CD4-positive, alpha-beta T cell treated with Interleukin-1 beta for 1 hour (primary cell): ENCODE measurements at places on chromosomes 3 and 15.

- DNase-seq: no peak
Observed at GRCh38 chr15:81092559-81092902, 41.5 kb upstream of the CFAP161 start.

DNA sequence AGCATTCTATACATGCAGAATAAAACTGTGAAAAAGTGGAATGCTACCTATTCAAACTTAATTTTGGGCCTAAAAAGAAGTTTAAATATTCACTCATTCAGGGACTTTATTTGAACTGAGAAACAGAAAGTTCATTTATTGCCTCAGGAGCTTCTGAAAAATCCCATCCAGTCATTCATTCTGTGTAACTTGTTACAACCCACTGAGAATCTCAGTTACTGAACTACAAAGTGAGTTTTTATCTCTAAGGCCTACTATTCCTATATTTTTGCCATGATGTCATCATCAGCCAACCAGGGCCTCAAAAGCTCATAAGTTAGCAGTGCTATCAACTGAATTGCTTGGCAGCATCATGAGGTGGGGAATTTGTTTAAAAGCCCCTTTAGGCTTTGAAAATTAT lies 98.0 kb upstream of the BOC start:
- DNase-seq: no peak

DNA sequence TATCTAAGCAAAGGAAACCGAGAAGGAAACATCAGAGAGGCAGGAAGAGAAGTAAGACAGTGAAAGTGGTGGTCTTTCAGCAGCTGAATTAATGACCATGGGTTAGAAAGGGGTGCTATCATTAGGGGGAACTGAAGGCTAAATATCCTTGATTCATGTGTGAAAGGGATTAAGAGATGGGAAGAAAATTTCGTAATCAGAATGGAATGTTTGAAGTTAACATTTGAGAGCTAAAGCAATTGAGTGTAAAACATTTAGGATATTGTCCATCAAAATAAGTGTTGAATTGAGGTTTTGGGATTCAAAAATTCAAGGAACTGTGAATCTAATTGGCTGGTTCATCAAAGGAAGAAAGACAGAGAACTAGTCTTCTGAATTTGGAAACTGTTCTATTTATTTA lies 4.1 kb upstream of the ECT2 start:
- no peak for DNase-seq

- DNase-seq: no peak
Observed at GRCh38 chr15:52186651-52187486, 4.3 kb downstream of the GNB5 start.

GRCh38 chr15:34933432-34933975 lies 36.0 kb downstream of the AQR start:
- no peak for DNase-seq

DNA sequence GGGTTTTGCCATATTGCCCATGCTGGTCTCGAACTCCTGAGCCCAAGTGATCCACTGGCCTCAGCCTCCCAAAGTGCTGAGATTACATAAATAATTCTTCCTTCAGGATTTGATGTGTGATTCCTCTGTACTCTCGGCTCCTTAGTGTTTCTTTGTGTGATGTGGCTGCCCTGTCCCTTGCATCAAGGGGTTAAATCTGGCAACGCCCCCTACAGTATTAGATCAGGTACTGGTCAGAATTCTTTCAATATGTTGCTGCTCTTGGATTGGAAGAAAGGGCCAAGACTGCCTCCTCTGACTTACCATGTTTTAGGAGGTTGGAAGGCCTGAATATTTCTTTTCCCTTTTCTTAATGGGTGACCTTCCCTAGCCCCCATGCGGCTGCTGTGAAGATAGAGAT lies 390.6 kb upstream of the WNT5A start:
- no peak for DNase-seq

- DNase-seq: no peak
Observed at GRCh38 chr3:1883534-1883933, 215.1 kb upstream of the CNTN4 start.

DNA sequence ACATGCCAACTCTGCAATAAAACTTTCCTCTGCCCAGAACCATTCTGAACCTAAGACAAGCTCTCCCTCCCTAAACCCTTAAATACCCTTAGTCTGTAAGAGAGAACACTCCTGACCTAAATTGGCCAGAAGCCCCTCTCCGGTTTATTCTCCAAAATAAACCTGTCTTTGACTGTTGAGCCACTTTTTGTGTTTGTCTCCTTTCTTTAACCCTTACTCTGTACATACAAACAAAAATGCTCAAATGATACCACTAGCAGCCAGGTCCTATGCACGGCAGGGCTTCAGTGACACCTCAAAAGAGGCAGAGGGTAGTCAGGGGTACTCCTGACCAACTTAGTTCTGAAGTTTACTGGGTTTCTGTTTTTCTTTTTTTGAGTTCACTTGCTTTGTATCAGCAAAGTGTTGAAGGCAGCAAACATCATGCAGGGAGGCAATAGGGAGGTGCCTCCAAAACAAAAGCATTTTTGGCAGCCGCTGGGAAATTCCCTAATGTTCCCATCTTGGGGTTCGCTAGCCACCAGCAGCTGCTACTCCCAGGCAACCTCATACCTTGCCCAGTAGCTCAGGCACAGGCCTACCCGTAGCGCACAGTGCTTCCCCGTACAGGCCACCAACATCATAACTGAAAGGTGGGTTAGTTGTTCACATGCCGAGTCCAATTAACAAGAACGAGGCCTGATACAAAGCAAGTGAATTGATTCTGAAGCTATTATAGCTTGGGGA lies 62.9 kb upstream of the GCNT3 start:
- no peak for DNase-seq

DNA sequence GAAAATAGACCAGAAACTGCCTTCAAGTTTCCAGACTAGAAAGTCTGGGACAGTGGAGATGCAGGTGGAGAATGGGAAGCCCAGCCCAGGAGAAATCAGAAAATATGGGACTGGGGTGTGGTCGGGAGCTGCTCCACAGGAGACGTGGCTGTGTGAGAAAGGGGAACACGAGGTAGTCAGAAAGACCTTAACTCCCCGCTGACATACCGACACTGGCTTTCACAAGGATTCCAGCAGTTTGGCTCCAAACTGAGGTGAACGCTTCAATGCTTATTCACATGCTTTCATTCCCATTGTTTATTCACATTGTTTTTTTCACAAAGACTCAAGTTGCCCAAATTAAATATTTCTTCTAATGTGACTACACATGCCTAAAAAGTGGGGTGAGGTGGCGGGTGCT lies 111.5 kb upstream of the SLCO3A1 start:
- DNase-seq: no peak

GRCh38 chr3:151919446-151919845 lies 46.0 kb downstream of the SUCNR1 start:
- DNase-seq: no peak

DNA sequence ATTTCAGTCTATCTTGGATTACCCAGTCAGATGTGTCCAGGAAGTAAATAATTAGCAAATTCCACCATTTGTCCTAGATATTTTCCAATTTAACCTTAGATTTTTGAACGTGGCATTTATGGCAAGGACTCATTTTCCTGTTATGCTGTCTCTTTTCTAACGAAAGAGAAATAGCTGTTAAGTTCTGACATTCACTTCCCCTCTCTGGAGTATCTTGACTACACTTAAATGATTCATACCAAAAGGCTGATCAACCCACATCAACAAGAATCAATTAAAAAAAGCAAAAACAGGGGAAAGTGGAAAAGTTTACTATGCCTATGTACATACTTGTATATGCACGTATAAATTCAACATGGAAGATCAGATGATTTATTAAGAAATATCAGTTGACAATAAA lies 149.9 kb downstream of the FRMD5 start:
- no peak for DNase-seq

DNA sequence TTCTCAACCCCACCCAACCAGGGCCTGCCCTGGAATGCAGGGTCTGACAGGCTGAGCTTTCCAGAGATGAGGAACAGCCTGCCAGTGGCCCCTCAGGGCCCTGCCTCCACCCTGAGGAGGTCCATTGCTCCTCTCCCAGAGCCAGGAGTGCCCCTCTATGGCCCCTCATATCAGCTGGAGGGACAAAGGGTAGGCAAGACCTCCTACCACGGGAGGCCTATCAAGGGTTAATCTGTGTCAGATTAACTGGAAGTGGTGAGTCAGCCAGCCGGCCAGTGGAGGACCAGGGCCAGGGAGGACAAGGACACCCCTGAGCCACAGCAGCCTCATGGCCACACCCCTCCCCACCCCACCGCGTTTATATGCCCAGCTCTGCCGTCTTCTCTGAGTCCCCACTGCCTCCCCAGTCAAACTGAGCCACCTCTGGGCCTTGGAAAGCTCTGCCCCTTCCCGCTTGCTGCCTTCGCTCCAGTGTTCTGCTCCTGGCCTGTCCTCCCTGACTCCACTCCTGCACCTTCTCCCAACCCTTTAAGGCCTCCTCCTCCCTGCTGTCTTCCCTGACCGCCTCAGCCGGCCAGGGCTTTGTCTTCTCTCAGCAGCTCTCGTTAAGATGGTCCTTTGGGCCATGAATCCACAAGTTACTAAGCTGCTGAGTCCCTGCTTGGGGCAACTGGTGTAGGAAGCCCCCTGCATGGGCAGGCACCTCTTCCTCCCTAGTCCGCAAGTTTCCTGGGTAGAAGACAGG lies 6.5 kb downstream of the CCDC33 start:
- DNase-seq: no peak

- DNase-seq: no peak
Observed at GRCh38 chr3:42511201-42511600, 8.8 kb downstream of the VIPR1 start.

DNA sequence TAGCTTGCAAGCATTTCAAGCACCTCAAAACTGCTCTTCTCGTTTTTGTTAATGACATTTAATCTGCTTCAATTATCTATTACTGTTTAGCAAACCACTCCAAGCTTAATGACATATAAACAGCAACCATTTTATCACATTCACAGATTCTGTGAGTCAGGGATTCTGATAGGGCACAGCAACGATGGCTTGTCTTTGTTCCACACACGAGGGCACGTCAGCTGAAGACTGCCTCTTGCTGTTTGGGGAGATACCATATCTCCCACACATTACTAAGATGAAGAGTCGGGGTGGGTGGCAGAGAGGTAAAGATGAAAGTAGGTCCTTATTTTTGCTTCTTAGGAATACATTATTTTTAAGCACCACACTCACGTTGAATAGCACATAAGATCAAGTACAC lies 19.3 kb downstream of the CPOX start:
- no peak for DNase-seq

DNA sequence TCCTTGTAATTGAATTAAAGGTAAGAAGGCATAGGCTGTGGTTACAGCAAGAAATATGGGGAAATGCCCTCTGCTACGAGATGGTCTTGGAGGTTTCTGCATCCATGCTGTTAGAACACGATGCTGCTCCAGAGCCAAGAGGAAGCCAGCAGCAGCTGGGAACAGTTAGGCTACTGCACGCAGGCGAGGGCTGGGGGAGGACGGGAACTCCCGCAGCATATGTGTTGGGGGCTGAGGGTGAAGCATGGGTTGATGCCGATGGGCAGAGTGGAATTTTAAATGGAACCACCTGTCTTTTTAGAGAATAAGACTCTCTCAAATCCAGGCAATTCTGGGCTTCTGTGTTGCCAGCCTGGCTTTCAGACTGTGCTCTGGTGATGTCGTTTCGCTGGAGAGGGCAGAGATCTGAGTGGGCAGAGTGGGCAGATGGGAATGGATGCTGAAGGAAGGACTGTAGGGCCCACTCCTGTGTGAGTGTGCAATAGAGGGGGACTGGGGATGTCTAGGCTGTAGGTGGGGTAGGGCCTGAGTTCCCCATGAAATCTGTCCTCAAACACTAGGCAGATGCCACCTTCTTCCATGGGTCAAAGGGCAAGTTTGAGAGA lies 417.0 kb upstream of the TPM1 start:
- no peak for DNase-seq

GRCh38 chr3:137763594-137763938 lies 549 bp upstream of the SOX14 start:
- DNase-seq: no peak

DNA sequence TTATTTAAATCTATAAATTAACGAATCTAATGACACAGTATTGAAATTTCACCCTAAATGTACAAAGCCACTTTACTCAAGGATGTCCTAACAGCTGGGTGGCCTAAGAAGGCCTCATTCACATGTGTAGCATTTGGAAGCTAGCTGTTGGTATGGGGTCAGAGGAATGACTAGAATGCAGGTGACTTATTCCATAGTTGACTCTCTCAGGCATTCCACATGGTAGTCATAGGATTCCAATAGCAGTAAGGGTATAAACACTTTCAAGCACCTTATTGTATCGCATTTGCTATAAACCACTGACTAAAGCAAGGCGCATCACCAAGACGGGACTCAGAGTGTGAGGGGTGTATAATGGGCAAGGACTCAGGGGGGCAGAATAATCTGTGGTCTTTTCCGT lies 294.8 kb upstream of the EPHA3 start:
- DNase-seq: no peak

- DNase-seq: no peak
Observed at GRCh38 chr15:78432664-78433063, 5.4 kb upstream of the IREB2 start.

GRCh38 chr3:127761441-127761801 lies 60.9 kb downstream of the MGLL start:
- no peak for DNase-seq

DNA sequence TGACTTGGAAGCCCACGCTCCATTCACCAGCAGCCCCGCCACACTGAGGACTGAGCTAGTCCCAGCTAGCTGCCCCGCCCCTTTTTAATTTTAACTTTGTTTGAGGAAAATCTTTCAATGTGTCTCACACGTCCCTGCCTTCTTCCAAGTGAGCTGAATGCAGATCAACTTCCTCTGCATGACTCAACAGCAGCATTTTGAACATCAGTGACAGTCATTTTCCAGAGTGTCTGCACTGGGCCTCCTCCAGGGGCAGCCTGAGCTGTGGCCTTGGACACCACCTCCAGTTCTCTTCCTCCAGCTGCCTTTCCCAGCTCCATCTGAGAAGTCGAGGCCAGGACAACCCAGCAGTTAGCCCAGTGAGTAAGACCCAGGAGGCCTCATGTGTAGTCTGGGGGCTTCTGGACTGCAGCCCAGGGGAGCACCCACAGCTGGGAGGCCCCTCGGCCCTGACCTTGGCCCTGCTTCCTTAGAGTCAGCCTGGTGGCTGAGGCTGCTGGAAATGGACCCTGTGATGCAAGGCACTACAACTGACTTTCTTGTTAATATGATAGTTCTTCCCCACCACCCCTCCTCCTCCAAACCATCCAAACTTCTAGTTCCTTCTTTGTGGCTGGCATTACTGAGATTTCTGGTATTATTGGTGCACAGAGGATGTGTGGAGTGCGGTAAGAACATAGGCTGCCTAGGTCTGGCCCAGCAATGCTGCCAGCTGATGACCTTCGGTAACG lies 21.4 kb upstream of the ESYT3 start:
- no peak for DNase-seq

DNA sequence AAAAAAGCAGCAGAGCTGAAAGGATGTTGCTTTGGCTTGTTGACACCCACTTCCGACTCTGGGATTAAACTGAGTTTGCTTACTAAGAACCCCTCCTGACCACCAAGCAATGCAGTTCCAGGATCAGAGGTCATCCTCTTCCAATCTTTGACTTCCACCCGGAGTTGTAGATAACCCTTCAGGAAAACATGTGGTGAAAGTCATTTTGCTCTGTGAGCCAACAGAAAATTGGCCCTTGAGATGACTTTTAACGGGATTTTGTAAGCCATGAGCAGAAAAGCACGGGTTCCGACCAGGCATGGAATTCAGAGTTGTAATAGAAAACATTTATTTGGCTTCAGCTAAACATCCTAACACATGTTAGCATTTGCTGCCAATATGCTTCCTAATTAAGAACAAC lies 171.6 kb upstream of the NR2F2 start:
- no peak for DNase-seq

GRCh38 chr3:4983739-4984510 lies 4.7 kb downstream of the BHLHE40 start:
- DNase-seq: peak; percentile 87
